ENCODE measurements at places on chromosomes 16 and 17. TPM values are rescaled to one million over a fixed set of nuclear protein-coding genes. Genes with fewer than 3 reads are reported as not detected.
A peak's percentile ranks its signal among the peaks of the same experiment; 100 is the strongest.

GRCh38 chr16:51439271-51439670 lies 288.2 kb upstream of the SALL1 start:
- DNase-seq = no peak

DNA sequence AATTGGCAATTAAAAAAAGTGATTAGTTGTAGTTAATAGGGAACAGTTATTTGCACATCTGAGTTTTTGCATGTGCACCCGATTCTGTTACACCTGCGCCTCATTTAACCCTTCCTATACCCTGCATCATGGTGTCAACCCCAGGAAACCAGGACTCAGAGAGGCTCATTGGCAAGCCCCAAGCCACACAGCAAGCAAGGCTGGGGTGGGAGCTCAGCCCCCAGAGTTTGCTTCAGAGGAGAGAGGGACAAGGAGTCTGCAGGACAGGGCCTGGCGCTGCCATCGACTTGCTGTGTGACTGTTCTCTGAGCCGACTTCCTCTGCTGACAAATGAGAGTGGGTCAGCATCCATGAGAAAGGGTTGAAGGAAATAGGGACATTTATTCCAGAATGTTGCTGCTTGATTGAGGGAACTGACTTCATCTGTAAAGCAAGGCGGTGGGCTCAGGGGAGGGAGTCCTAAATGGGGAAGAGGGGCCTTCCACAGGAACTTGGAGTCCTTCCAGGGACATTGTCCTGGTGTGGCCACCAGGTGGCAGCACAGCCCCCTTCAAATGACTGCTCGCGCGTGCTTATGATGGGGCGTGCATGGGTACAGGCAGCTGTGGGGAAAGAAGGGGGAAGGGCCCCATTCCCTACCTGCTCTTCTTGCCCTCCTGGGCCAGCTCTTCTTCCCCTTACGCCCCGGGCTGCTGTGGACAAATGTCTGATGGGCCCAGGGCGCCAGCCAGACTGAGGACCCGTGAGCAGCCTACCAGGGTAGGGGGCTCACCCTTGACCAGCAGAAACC lies 51.6 kb downstream of the NT5M start:
- peak; percentile 70 for DNase-seq

The ALOX12 gene
- total RNA-seq = 0.21 TPM

The SEPTIN1 gene
- total RNA-seq = 3.4 TPM

DNA sequence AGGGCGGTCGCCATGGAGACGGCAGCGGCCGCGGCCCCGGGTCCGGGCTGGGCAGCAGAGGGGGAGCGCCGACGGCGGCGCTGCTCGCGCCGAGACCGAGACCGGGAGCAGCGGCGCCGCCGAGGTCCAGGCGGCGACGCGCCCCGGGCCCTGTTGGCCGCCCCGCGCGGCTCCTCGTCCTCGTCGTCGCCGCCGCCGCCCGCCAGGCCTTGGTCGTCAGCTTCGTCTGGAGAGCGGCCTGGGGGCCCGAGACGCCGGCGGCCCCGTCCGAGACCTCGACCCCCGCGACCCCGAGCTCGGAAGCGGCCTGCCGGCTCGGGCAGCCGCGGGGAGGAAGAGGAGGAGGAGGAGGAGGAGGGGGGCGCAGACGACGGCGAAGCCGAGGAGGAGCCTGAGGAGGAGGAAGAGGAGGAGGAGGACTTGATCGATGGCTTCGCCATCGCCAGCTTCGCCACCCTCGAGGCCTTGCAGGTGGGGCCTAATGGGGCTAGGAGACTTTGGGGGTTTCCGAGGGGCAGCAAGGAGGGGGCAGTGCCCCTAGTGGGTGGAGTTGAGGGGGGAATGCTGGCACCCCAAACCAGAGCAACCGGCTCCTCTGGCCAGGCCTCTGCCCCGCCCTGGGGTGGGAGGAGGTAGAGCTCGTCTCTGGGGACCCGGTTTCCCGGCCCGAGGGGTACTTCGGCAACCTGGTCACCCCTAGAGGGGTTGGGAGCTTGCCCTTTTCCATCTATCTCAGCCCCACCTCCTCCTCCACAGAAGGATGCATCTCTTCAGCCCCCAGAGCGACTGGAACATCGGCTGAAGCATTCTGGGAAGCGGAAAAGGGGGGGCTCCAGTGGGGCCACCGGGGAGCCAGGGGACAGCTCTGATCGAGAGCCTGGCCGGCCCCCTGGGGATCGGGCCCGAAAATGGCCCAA lies 1.5 kb downstream of the FBRS start:
- peak; percentile 63 for DNase-seq

The PSMD11 gene
- 53.4 TPM for total RNA-seq

GRCh38 chr17:66172691-66173223 lies 19.2 kb downstream of the CEP112 start:
- no peak for DNase-seq

- no peak for DNase-seq
These were observed 115.6 kb downstream of the GNAO1 start for GRCh38 chr16:56306690-56307533.
